KBM-7 (cell line): ENCODE measurements at places on chromosomes 7 and 10.

DNA sequence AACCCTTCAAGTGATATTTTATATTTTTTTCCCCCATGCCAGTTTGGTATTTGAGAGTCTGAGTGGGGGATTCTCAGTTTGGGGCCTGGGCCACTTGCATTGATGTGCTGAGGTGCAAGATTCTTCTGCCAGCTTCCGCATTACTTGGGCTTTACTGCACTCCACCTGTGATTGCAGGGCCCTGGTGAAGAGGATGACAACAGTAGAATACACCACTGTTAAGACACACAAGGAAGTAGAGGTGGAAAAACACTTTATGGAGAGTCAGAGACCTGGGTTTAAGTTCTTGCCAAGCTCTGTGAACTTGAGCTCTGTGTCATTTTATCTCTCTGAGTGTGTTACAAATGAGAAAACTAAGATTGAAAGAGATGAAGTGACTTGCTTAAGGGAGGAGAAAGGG is 209.4 kb downstream of the LRMDA start:
- DNase-seq: no peak

- DNase-seq: peak; percentile 30
Observed at GRCh38 chr7:2821161-2821841, 22.8 kb downstream of the GNA12 start.

GRCh38 chr10:33509231-33509831 is 174.9 kb upstream of the NRP1 start:
- peak; percentile 79 for DNase-seq

DNA sequence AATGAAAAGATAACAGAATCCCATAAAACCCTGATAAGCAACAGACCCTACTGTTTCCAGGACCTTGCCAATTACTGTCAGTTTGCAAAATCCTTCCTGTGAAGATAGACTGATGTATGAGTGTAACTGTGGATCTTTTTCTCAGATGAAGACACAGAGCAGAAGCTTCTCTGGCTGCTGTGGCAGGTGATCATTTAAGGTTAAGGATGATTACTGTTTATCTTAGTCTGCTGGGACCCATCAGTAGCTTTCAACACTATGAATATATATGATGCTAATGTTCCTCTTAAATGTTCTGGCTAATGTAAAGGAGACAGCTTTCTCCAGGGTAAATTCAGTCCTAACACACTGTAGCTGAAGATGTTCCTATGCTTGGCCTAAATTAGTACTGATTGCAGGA is 56.0 kb upstream of the CTTNBP2 start:
- no peak for DNase-seq

GRCh38 chr10:35378541-35379210 is 42.4 kb downstream of the CCNY start:
- peak; percentile 51 for DNase-seq

DNA sequence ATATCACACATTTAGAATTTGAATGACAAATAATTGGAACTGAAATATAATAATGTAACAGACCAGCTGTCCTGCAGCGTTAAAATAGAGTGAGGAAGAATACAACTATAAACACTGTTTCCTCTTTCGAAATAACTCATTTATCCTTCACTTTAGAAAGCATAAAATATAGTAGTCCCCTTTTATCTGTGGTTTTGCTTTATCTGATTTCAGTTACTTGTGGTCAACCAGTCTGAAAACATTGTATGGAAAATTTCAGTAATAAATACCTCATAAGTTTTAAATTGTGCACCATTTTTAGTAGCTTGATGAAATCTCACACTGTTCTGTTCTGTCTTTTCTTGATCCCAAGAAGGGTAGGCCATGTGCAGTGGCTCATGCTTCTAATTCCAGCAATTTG is 31.7 kb downstream of the POLR1F start:
- peak; percentile 64 for DNase-seq

- no peak for DNase-seq
Observed at GRCh38 chr7:28723336-28723735, 234.8 kb downstream of the TRIL start.

- no peak for DNase-seq
Observed at GRCh38 chr10:12637649-12638048, 288.3 kb downstream of the CAMK1D start.

DNA sequence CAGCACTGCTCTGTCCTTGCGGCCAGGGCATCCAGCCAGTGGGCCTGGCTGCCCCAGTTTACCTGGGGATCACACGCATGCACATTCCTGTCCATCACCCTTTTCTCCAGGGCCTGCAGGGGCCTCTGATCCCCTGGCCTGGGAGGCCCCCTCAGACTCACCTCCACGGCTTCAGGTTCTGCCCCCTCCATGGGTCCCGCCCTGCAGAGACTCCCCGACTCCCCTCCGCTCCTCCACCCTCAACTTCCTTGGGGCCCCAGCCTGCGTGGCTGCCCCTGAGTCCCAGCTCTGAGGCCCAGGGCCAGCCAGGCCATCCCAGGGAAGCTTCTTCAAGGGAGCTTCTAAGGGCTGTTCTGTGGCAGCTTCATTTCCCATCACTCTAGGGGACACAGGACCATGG is 324.1 kb downstream of the TCERG1L start:
- DNase-seq: no peak

- no peak for DNase-seq
Observed at GRCh38 chr7:6444516-6445269, 3.1 kb downstream of the DAGLB start.

GRCh38 chr7:103051519-103051918 is 23.1 kb downstream of the FBXL13 start:
- DNase-seq: no peak

GRCh38 chr7:76423666-76424412 is 911 bp upstream of the ZP3 start:
- no peak for DNase-seq

DNA sequence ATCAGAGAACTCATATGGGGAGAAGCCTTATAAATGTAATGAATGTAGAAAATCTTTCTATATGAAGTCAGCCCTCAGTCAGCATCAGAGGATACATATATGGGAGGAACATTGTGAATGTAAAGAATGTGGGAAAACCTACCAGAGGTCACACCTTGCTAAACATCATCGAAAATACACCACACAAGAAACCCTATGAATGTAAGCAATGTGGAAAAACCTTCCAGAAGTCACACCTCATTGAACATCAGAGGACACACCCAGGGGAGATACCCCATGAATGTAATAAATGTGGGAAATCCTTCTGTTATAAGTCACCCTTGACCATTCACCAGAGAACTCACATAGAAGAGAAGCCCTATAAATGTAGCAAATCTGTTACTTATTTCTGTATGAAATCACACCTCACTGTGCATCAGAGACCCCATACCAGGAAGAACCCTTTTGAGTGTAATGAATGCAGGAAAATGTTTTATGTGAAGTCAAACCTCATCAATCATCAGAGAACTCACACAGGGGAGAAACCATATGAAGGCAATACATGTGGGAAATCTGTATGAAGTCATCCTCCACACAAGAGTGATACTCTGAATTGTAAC is 30.8 kb downstream of the ZNF12 start:
- DNase-seq: peak; percentile 33

DNA sequence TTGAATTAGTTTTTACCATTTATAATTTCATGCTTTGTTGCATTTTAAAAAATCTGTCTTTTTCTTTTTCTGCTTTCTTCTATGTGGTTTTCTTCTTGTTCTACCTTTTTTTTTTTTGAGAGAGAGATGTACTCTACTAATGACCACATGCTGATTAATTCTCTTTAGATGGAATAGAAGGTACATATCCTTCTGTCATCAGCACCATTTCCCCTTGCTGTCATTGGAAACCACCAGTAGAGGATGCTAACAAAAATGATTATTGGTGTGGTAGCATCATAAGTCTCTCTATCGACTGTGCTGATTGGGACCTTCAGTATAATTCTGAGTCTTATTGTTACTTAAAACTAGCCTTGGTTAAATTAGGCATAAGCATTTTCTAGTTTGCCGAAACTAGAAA is 3.6 kb downstream of the ZEB1 start:
- DNase-seq: no peak
